ENCODE measurements at places on chromosomes 13 and 19.

DNA sequence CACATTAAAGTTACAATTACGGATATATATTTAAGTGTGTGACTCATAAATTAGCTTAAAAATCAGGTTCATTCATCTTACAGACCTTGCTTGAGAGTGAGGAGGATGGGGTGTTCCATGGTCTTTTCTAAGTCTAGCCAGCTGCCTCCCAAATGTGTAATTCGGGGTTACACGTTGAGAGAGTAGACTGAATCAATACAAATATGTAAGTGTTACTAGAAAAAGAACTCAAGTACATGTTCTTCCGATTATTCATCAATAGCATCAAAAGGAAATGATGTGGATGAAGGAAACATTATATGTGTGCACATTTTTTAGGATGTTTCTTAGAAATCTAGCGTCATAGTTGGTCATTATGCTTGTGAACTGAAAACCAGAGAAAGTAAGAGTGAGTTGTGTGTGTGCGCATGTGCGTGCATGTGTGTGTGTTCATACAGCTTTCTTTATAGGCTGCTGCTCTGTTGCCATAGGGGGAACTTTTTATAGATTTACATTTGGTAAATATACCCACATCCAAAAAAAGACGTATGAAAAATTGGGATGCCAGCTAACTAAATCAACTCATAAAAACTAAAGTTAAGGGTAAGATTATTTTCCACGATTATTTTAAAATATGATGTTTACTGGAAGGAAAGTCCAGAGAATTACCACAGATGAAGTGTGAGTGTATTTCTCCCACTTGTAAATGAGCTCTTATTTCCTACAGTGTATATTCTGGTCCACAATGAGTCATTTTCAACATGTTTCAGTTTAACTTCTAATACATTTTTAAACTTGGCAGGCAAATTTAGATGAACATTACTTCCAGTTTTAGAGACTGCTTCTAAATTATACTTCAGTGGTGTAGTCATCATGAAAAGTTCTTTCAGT is 82.4 kb downstream of the PIBF1 start:
- peaks cover 43% of the 10 kb centered on the region for H3K36me3 ChIP-seq
- no peak overlapping the region for H3K4me3 ChIP-seq
- no peaks in the 10 kb centered on the region for H3K27me3 ChIP-seq
- H3K4me1 ChIP-seq = peaks cover 9% of the 10 kb centered on the region
- peak; percentile 27 for DNase-seq

- H3K27ac ChIP-seq = no peak overlapping the region
- H3K36me3 ChIP-seq = no peaks in the 10 kb centered on the region
- no peak for DNase-seq
These were observed 13.0 kb upstream of the EPOR start for GRCh38 chr19:11397089-11397610.

DNA sequence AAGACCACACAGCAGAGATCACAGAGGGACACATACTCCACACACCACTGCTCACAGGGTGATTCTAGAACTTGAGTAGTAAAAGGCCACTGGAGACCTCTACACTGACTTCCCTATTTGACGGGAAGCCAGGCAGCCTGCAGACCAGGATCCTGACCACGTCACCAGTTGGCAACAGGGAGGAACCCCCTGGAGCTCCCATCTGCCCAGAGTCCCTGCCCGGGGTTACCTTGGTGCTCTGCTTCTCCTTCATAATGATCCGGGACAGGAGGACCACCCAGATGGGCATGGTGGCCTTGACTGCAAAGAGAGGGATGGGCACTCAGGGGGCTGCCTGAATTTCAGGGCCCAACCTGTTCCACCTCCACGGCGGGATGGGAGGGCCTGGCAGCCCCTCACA is 932 bp downstream of the SLC35E1 start:
- H3K36me3 ChIP-seq = peaks cover 61% of the 10 kb centered on the region
- H3K4me3 ChIP-seq = peak overlapping the region; percentile 100
- peak overlapping the region; percentile 72 for H3K27ac ChIP-seq

DNA sequence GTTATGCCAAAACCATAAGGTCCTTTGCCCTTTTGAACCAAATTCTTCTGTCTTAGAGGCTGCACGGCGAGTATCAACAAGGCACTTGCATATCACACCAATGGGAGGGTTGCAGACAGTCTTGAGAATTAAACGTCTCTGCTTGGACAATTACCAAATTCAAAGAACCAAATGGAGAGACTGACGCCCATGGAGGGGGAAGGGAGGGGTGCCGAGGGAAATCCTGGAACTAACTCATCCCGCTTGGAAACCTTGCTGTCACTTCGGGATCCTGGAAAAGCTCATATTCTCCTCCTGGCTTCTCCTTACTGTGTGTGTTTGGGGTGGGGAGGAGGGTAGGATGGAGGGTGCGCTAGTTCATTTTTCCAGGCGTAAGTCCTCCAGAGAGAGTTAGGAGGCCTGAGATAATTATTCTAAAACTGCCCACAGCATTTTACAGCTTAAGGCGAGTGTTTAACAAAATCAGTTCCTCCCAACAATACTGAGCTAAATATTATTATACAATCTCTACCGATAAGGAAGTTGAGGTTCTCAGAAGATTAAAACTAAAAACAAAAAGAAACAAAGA is 425.1 kb downstream of the TSHZ3 start:
- peaks cover 5% of the 10 kb centered on the region for H3K27me3 ChIP-seq
- no peaks in the 10 kb centered on the region for H3K4me1 ChIP-seq
- H3K4me3 ChIP-seq = no peak overlapping the region
- H3K27ac ChIP-seq = no peak overlapping the region

All from activated CD8-positive, alpha-beta T cell treated with anti-CD3 and anti-CD28 coated beads for 36 hours (primary cell).